Kidney epithelial cell (primary cell): ENCODE measurements at places on chromosomes 12 and 14. TPM values are rescaled to one million over a fixed set of nuclear protein-coding genes. Genes with fewer than 3 reads are reported as not detected.

The TMEM30B gene
- 11.3 and 14.1 TPM in 2 replicates for total RNA-seq

The FITM1 gene
- total RNA-seq: not detected in 2 replicates

The SVOP gene
- total RNA-seq: not detected in 2 replicates

The PKP2 gene
- total RNA-seq: 15.0 and 19.6 TPM in 2 replicates

The ACOT4 gene
- 4.3 and 5.1 TPM in 2 replicates for total RNA-seq

The KCNC2 gene
- 0.14 TPM in 1 of 2 replicates, not detected in the other for total RNA-seq

The REC8 gene
- total RNA-seq: 69.2 and 77.8 TPM in 2 replicates

The CLEC7A gene
- total RNA-seq: 0.07 and 0.13 TPM in 2 replicates

The SAMD4A gene
- 14.5 and 20.5 TPM in 2 replicates for total RNA-seq

The ERC1 gene
- 16.4 and 19.7 TPM in 2 replicates for total RNA-seq

The EFS gene
- 10.8 and 15.4 TPM in 2 replicates for total RNA-seq

The LGR5 gene
- not detected in 2 replicates for total RNA-seq

The TOGARAM1 gene
- total RNA-seq: 12.2 and 23.1 TPM in 2 replicates

The TEX22 gene
- total RNA-seq: 0.27 and 0.46 TPM in 2 replicates

The HOXC12 gene
- total RNA-seq: not detected in 2 replicates

The PHETA1 gene
- 14.7 and 16.0 TPM in 2 replicates for total RNA-seq

The CMKLR1 gene
- total RNA-seq: under 0.01 and 1.4 TPM in 2 replicates

The PTGDR gene
- not detected in 2 replicates for total RNA-seq

The ZNF384 gene
- total RNA-seq: 34.0 and 36.6 TPM in 2 replicates

The P3H3 gene
- total RNA-seq: 21.8 and 27.7 TPM in 2 replicates

The POTEG gene
- not detected in 2 replicates for total RNA-seq

The NR1H4 gene
- 0.13 and 0.14 TPM in 2 replicates for total RNA-seq

The CCDC60 gene
- total RNA-seq: 3.1 TPM in 1 of 2 replicates, not detected in the other

The KRT82 gene
- total RNA-seq: not detected in 2 replicates

The TMTC2 gene
- total RNA-seq: 6.4 and 7.6 TPM in 2 replicates

The TAS2R19 gene
- 1.6 TPM in 1 of 2 replicates, not detected in the other for total RNA-seq

The ADAM20 gene
- total RNA-seq: 0.14 and 0.17 TPM in 2 replicates

The SLC17A8 gene
- under 0.01 TPM in 1 of 2 replicates, not detected in the other for total RNA-seq

The KRT5 gene
- total RNA-seq: not detected in 2 replicates

The CLEC4D gene
- total RNA-seq: not detected in 2 replicates

The MAP1LC3B2 gene
- total RNA-seq: 1.2 and 1.5 TPM in 2 replicates

The RPS6KL1 gene
- total RNA-seq: 20.0 and 20.7 TPM in 2 replicates

The LRRK2 gene
- 0.63 and 0.75 TPM in 2 replicates for total RNA-seq

The SLC10A1 gene
- total RNA-seq: not detected in 2 replicates

The TAS2R42 gene
- not detected in 2 replicates for total RNA-seq

The NFATC4 gene
- 8.0 and 14.0 TPM in 2 replicates for total RNA-seq

The KRT74 gene
- not detected in 2 replicates for total RNA-seq

The MED13L gene
- total RNA-seq: 44.9 and 45.9 TPM in 2 replicates

The SYNDIG1L gene
- total RNA-seq: not detected in 2 replicates

The TMEM119 gene
- total RNA-seq: not detected in 2 replicates

The KRT75 gene
- total RNA-seq: not detected in 2 replicates

The ACSS3 gene
- total RNA-seq: 5.5 and 9.2 TPM in 2 replicates

The DAO gene
- total RNA-seq: not detected in 2 replicates

The ITGB7 gene
- total RNA-seq: 0.75 and 1.6 TPM in 2 replicates

The CBLN3 gene
- 0.34 and 0.88 TPM in 2 replicates for total RNA-seq

The C3AR1 gene
- total RNA-seq: 0.04 and 0.41 TPM in 2 replicates

The MYRFL gene
- total RNA-seq: 0.13 TPM in 1 of 2 replicates, not detected in the other

The AGAP2 gene
- under 0.01 TPM in 1 of 2 replicates, not detected in the other for total RNA-seq

The TEAD4 gene
- total RNA-seq: 37.9 and 38.6 TPM in 2 replicates

The FBXW8 gene
- total RNA-seq: 21.0 and 25.4 TPM in 2 replicates

The ZDHHC22 gene
- 0.21 TPM in 1 of 2 replicates, not detected in the other for total RNA-seq

The TSPAN19 gene
- total RNA-seq: 0.92 TPM in 1 of 2 replicates, not detected in the other

The MUCL1 gene
- not detected in 2 replicates for total RNA-seq

The NKX2-1 gene
- not detected in 2 replicates for total RNA-seq

The C12orf56 gene
- 0.55 and 0.84 TPM in 2 replicates for total RNA-seq
